Occipital lobe (tissue), 3 donors: ENCODE measurements at places on chromosomes 2 and 18. TPM values are rescaled to one million over a fixed set of nuclear protein-coding genes. Genes with fewer than 3 reads are reported as not detected.

The ANO7 gene
- 0.16 TPM for total RNA-seq

The TNFAIP6 gene
- total RNA-seq, result 0.31 TPM

The SAP130 gene
- total RNA-seq, result 5.9 TPM

The CROCC2 gene
- total RNA-seq, result under 0.01 TPM

The CRYBA2 gene
- total RNA-seq, result not detected

The ALPP gene
- not detected for total RNA-seq

The HDLBP gene
- total RNA-seq, result 138 TPM

The CYTIP gene
- total RNA-seq, result 5.1 TPM

The PLGLB1 gene
- 6.2 TPM for total RNA-seq

The DUSP19 gene
- total RNA-seq, result 19.3 TPM

The C2orf78 gene
- total RNA-seq, result not detected

The MC2R gene
- not detected for total RNA-seq

The SNED1 gene
- total RNA-seq, result 3.3 TPM

The CMPK2 gene
- total RNA-seq, result 10.9 TPM

The TEX44 gene
- not detected for total RNA-seq

The LCT gene
- not detected for total RNA-seq

The EVX2 gene
- total RNA-seq, result not detected

The GKN1 gene
- total RNA-seq, result not detected

The GPBAR1 gene
- total RNA-seq, result not detected

The REL gene
- total RNA-seq, result 8.6 TPM

The NT5DC4 gene
- not detected for total RNA-seq

The POTEI gene
- total RNA-seq, result not detected

The FAHD2A gene
- total RNA-seq, result 8.7 TPM

The ADD2 gene
- total RNA-seq, result 435 TPM

The UGT1A9 gene
- total RNA-seq, result not detected
